Activated CD4-positive, alpha-beta T cell treated with anti-CD3 and anti-CD28 coated beads, Interleukin-2, amount 50 U/mL, for 24 hours (primary cell): ENCODE measurements at places on chromosomes 12 and 14.

DNA sequence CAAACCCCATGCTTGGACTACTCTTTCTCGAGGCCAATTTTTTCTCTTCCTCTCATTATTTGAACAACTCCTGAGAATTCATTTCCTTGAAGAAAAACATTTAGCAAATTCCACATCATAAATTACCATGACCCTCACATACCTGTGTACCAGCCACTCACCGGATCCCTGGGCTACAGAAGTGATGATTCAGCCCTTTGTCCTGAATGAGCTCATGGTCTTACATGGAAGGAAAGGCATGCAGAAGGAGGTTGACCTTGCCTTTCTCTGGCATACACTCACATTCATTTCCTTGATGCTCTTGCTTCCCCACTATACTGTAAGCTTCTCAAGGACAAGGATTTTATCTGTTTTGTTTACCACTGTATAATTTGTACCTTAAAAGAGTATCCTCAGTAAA, 191.5 kb downstream of the SLC5A8 start:
- DNase-seq: no peak

- DNase-seq: no peak
These were observed 81.5 kb downstream of the AEBP2 start for GRCh38 chr12:19520646-19521415.

DNA sequence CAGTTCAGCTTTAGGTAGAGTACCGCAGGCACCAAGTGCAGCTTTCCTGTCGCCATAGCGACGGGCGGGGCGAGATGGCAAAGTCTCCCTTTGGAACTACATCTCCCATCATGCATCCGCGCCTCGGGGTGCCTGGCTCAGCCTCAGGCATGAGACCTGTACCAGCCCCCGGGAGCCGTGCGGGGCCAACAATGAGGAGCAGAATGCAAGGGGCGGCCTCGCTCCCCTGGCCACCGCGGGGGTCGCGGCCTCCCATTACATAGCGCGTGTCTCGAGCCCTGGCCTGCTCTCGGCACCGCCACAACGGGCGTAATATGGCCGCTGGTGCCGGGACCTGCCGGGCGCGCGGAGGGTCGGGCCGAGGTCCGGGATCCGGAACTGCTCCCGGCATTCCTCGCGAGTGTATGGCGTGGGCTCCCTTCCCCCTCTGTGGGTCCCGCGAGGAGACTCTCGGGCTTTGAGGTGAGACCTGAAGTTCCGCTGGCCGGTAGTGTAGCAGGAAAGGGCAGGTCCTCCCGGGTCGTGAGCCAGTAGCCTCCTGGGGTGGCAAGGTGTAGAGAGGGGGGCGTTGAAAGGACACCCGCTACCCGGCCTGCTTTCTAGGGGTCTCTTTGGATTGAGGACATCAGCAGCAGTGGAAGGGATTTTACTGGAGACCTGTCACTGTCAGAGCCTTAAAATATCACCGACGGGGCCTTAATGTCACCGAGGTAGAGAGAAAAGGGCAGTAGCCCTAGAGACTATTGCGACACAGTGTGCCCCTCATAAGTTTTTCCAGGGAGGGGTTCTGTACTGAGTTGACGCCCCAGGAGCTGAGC, at the start of gene THTPA:
Gene THTPA (plus strand): TSS at position 390 of the 818 bp plus-strand sequence. CDS start 487 bp downstream, outside the sequence.
- peak; percentile 93 for DNase-seq

DNA sequence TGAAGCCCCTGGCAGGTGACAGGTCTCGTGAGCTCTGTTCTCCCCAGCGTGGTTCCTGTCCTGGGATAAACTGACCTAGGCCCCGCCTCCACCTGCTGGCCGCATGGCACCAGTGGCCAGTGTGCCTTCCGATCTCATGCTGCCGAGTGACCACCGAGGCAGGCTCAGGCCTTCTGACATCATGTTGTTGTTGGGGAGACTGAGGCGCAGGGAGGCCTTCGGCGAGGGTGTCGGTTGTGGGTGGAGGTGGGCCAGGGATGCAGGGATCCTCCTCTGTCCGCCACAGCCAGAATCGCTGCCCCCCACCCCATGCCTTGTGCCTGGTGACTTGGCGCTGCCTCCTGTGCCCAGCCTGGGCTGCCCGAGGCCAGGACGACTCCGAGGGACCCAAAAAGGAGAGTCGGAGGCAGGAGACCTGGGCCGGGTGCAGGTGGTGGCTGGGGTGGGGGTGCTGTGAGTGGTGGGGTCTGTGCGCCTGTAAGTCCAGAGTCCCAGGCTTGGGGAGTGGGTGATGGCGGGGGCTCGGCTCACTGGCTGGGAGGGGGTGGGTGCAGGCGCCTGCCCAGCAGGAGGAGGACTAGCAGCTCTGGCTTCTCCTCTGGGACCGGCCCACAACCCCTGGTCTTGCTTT, 24.3 kb downstream of the ASPG start:
- DNase-seq: no peak

DNA sequence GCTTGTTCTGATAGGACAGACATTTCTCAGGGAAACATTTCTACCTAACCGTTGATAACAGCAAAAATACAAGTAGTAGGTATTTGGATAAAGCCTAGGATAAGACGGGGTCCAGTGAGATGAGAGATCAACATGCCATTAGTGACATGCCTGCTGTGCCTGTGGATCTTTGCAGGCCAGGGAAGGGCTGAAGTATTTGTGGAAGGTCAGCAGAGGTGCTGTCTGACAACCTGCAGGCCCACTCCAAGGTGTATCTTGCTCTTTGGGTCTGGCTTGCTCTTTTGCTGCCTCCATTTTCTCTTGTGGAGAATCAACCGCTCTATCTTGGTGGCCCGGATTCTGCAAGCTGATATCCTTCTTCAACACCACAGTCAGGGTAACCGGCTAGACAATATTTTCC, 46.7 kb downstream of the MSRB3 start:
- no peak for DNase-seq

DNA sequence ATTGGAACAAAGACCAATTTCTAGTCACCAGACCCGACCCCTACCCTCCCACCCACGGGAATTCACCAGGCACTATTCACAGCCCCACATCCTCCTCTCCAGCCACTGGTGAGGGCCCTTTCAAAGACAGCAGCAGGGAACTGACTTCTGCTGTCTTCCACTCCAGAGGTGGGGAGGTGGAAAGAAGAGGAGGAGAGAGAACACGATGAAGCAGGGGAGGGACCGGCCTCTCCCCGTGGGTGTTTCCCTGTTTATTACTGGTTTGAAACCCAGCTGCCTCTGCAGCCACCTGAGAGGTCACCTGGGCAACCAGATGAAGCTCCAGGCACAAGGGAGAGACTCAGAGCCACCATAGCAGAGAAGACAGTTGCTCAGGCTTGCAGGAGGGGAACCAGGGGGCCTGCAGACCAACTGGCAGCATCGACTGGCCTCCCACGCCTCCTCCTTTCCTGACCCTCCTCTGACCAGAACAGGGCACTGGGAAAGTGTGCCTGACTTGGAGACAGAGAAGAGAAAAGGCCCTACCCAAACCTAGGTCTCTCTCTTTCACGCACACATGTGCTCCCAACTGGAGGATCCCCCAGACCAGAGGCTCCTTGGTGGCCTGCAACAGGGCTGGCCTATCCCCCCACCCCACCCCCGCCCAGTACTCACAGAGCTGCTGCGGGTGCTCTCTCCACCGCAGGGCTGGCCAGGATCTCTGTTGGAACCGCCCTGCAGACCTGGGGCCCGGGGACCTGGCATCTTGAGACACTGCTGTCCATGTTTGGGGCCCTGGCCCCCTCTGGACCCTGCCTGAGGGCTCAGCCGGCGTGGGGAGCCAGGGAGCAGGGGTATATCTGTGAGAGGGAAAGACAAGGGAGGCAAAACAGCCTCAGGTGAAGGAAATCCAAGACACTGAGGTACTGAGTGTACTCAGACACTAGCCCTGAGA, 22.8 kb downstream of the ANO2 start:
- DNase-seq: no peak
